Right atrium auricular region (tissue), 2 donors: ENCODE measurements at places on chromosomes 4 and X.

DNA sequence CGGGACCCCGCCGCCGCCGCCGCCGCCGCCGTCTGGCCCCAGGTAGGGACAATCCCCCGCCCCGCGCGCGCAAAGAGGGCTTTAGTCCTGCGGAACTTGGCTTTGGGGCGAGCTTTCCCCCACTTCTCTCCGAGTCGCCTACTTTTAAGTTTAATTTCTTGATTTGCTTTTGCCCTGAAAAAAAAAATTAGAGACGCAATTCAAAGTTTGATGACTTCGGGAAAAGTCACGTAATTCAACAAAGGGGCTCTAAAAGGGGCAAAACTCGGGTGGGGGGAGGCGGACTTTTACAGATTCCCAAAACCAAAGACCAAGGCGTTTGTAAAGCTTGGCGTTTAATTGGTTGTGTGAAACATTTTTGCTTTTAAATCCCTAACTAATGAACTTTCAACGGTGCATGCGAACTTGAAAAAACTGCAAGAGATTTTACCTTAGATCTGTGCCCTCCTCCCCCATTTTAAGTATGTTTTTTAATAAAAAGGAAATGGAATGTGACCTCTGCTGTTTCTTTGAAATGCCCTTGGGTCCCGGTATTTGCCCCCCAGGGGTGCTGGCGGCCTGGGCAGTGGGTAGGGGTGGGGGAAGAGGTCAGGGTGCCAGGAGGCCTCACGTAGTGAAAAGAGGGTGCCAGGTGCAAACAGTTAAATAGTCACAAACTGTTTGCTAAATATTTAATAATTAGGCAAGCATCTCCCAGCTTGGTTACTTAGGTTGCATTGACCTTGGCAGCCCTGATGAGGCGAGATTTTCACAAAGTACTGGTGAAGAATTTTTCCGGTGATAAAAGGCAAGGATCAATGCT is 209.7 kb downstream of the NWD2 start:
- DNase-seq = no peak
- peak overlapping the region; percentile 49 for H3K4me3 ChIP-seq
- no peaks in the 10 kb centered on the region for H3K36me3 ChIP-seq
- H3K27me3 ChIP-seq = peaks cover 15% of the 10 kb centered on the region
- H3K4me1 ChIP-seq = peaks cover 14% of the 10 kb centered on the region

GRCh38 chrX:151711787-151712186 is 4.0 kb upstream of the FATE1 start:
- H3K27me3 ChIP-seq = no peaks in the 10 kb centered on the region
- no peak for DNase-seq
- no peaks in the 10 kb centered on the region for H3K36me3 ChIP-seq
- no peak overlapping the region for H3K27ac ChIP-seq

DNA sequence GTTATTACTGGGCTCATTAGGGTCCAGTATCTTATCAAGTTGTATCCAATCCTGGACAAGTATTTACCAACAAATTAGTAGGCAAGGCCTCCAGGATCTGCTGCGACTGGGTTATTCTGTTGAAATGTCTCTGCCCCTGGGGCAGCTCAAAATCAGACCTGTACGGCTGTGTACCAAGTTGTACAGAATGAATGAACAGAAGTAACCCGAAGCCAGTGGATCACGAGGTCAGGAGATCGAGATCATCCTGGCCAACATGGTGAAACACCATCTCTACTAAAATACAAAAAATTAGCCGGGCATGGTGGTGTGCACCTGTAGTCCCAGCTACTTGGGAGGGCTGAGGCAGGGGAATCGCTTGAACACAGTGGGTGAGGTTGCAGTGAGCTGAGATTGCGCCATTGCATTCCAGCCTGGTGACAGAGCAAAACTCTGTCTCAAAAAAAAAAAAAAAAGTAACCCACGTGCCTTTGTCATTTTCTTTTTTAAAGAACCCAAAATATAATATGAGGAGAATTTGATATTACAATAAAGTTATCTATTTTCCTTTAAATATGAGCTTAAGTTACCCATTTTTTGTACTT is 127.3 kb downstream of the CBR4 start:
- H3K27ac ChIP-seq = no peak overlapping the region
- DNase-seq = no peak
- no peaks in the 10 kb centered on the region for H3K27me3 ChIP-seq
- H3K4me3 ChIP-seq = no peak overlapping the region
- peaks cover 86% of the 10 kb centered on the region for H3K36me3 ChIP-seq

- H3K27ac ChIP-seq = no peak overlapping the region
- no peaks in the 10 kb centered on the region for H3K4me1 ChIP-seq
- H3K36me3 ChIP-seq = no peaks in the 10 kb centered on the region
- DNase-seq = no peak
- no peak overlapping the region for H3K4me3 ChIP-seq
Observed at GRCh38 chrX:70398899-70399298, 24.2 kb upstream of the GDPD2 start.

DNA sequence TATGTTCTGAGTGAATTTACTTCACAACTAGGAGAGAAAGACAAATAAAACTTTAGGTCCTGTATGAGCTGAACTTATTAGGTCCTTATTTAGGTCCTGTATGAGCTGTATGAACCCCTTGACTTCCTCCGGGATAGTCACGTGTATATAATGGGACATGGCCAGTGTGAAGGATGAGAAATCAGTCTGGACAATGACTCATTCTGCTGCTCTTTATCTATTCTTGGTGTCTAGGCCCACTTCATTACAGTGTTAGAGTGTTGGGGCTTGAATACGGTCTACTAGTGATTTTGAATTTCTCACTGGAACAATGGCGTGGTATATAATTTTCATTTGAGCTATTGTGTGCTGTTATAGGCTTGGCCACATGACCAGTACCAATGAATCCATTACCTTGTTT is 21.9 kb downstream of the STK26 start:
- no peaks in the 10 kb centered on the region for H3K4me1 ChIP-seq
- H3K27me3 ChIP-seq = no peaks in the 10 kb centered on the region
- H3K36me3 ChIP-seq = no peaks in the 10 kb centered on the region
- no peak for DNase-seq
- H3K27ac ChIP-seq = no peak overlapping the region

DNA sequence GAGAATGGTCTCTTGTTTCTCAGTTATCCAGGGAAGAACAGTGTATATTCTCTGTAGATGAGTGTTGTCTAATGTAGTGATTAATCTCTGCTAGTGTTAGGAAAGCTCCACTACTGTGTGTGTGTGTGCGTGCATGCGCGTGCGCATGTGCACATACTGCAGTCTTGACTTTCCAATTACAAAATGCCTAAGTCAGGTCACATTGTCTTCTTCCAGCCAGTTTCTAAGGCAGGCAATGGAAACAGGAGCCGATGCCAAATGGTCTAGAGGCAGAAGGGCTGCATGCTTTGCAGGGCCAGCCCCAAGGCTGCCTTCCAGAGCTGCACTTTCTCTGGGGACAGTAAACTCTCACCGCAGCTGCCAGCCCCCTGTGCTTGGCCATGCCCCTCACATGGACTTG is 30.5 kb upstream of the NAP1L5 start:
- DNase-seq = peak; percentile 71
- no peak overlapping the region for H3K4me3 ChIP-seq
- H3K36me3 ChIP-seq = peaks cover 44% of the 10 kb centered on the region

DNA sequence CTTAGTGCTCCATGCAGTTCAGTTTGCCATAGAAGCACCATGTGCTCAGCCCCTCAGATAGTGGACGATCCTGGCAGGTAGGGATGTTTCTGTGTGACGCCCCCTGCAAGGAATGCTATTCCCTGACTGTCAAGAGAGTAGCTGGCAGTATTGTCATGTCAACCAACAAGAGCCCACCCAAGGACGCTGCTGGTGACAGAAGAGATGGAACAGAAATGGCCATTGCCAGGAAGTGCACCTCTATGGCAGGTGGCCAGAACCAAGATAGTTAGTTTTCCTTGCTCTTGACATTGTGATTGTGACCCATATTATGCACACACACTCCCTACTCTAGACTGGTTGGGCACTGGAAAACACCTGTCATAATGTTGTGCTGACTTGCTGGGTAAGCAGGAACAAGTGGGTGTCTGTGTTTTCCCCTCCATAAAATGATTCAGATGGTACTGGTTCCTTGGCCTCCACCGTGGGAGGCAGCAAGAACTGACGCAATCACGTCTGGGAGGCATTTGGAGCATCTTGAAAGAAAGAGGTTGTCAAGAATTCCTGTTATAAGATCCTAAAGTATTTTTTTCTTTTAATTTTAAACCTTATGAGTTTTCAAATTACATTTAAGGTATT is 507.9 kb downstream of the MID1IP1 start:
- peaks cover 23% of the 10 kb centered on the region for H3K4me1 ChIP-seq
- DNase-seq = no peak
- H3K36me3 ChIP-seq = no peaks in the 10 kb centered on the region
- no peak overlapping the region for H3K4me3 ChIP-seq
- H3K27me3 ChIP-seq = no peaks in the 10 kb centered on the region
- H3K27ac ChIP-seq = no peak overlapping the region

- H3K4me3 ChIP-seq = no peak overlapping the region
- peaks cover 3% of the 10 kb centered on the region for H3K36me3 ChIP-seq
- H3K4me1 ChIP-seq = peaks cover 7% of the 10 kb centered on the region
- DNase-seq = no peak
- H3K27me3 ChIP-seq = no peaks in the 10 kb centered on the region
- H3K27ac ChIP-seq = peak overlapping the region; percentile 22
Observed at GRCh38 chrX:135543924-135544323, 23.5 kb downstream of the INTS6L start.

GRCh38 chr4:152534541-152535359 is 1.1 kb downstream of the FBXW7 start:
- no peaks in the 10 kb centered on the region for H3K36me3 ChIP-seq
- H3K4me1 ChIP-seq = no peaks in the 10 kb centered on the region
- H3K27me3 ChIP-seq = no peaks in the 10 kb centered on the region
- H3K4me3 ChIP-seq = peak overlapping the region; percentile 99
- H3K27ac ChIP-seq = peak overlapping the region; percentile 90
- DNase-seq = no peak

DNA sequence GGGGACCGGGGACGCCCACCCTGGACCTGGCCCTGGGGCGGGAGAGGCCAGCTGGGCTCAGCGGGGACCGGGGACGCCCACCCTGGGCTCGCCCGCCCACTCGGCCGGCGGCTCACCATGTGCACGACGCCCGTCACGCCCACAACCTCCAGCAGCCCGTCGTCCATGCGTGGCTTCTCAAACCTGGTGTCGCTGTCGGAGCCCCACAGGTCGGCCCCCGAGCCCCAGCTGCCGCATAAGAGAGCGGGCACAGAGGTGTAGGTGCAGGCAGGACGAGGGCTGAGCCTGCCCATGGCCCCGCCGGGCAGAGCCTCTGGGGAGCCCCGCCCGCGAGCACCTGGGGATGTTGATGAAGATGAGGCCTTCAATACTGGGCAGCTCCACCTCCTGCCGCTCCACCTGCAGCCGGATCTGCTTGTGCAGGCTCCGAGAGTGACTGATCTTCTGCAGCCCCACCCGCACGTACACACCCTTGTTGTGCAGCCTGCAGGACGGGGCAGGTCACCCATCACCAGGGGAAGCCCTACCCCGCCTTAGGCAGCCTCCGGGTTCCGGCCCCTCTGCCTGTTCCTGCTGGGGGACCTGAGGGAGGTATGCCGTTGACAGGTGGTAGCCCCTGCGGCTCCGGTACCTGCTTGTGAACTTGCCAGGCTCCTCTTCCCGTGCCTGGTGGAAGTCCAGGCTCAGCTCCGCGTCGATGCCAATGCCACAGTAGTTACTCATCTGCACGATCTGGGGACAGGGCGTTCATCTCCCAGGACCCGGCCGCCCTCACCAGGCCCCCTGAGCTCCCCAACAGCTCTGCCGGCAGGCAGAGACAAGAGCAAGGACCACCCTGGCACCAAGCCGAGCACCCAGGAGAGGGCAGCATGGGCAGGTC is 11.8 kb downstream of the DGKQ start:
- no peak overlapping the region for H3K27ac ChIP-seq
- H3K4me1 ChIP-seq = no peaks in the 10 kb centered on the region
- no peaks in the 10 kb centered on the region for H3K27me3 ChIP-seq
- H3K36me3 ChIP-seq = peaks cover 9% of the 10 kb centered on the region

GRCh38 chr4:157300701-157301100 is 80.2 kb downstream of the GRIA2 start:
- no peak for DNase-seq
- no peaks in the 10 kb centered on the region for H3K36me3 ChIP-seq
- H3K27me3 ChIP-seq = no peaks in the 10 kb centered on the region
- no peaks in the 10 kb centered on the region for H3K4me1 ChIP-seq
- H3K4me3 ChIP-seq = no peak overlapping the region
- no peak overlapping the region for H3K27ac ChIP-seq

DNA sequence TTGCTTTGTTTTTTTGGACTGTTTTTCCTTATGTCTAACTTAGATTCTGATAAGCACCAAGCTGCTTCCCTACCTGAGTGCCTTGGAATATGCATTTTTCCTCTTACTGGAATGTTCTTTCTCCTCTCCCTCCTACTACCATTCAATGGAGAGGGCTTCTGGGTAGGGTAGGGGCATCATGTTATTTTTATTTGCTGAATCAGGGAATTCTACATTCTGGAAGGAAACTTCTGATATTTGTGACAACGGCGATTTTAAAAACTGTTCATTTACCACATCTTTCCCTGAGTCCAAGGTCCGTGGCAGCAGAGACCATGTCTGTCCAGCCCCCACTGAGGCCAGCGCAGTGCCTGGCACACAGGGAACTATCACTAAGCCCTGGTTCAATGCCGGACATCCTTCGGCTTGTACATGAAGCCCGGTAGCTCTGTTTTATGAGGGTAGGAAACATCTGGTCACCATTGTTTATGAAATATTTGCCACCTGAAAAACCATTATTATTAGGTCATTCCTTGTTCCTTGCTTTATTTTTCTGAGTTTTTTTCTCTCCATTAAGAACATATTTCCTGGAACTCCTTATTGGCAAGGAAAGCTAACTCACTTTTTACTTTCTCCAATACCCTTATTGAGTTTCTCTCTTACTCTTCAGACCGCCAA is 57.0 kb downstream of the PALLD start:
- no peak overlapping the region for H3K27ac ChIP-seq
- H3K4me3 ChIP-seq = no peak overlapping the region
- no peak for DNase-seq

- no peak for DNase-seq
- no peaks in the 10 kb centered on the region for H3K27me3 ChIP-seq
- H3K36me3 ChIP-seq = peaks cover 6% of the 10 kb centered on the region
- peaks cover 47% of the 10 kb centered on the region for H3K4me1 ChIP-seq
- no peak overlapping the region for H3K27ac ChIP-seq
- no peak overlapping the region for H3K4me3 ChIP-seq
Observed at GRCh38 chrX:40079572-40079971, 18.2 kb downstream of the BCOR start.

DNA sequence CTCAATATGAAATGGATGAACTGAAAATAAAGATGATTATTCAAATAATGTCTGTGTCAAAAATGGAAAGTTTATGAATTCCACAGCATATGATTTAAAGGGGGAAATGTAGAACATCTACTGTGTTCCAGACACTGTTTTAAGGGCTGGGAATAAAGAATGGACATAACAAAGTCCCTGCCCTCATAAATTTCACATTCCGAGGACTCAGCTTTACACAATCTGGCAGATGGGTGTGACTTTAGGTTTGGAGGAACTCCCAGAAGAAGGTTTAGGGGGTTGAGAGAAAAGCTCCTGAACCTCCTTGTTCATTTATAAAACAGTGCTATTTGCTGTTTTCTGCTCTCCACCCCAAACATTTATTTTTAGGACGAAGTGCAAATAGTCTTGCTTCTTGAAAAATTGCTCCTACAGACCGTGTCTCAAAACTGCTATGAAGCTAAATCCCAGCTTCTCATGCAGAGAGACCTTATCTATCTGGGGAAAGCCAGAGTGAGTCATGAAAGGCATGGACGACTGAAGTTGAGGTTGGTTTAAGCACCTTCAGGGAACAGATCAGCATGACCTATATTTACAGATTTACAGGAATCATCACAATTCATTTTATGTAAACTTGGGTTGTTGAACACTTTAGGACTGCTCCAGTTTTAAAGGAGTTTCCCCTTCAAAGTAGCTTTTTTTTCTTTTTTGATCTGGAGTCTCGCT is 184.3 kb downstream of the HS6ST2 start:
- no peak overlapping the region for H3K27ac ChIP-seq
- H3K4me1 ChIP-seq = no peaks in the 10 kb centered on the region
- H3K36me3 ChIP-seq = no peaks in the 10 kb centered on the region
- H3K27me3 ChIP-seq = no peaks in the 10 kb centered on the region
- no peak for DNase-seq
